Uterus (tissue), 4 donors: ENCODE measurements at places on chromosomes 2 and 18.

GRCh38 chr2:203582468-203582867 is 47.4 kb upstream of the RAPH1 start:
- no peak for DNase-seq

DNA sequence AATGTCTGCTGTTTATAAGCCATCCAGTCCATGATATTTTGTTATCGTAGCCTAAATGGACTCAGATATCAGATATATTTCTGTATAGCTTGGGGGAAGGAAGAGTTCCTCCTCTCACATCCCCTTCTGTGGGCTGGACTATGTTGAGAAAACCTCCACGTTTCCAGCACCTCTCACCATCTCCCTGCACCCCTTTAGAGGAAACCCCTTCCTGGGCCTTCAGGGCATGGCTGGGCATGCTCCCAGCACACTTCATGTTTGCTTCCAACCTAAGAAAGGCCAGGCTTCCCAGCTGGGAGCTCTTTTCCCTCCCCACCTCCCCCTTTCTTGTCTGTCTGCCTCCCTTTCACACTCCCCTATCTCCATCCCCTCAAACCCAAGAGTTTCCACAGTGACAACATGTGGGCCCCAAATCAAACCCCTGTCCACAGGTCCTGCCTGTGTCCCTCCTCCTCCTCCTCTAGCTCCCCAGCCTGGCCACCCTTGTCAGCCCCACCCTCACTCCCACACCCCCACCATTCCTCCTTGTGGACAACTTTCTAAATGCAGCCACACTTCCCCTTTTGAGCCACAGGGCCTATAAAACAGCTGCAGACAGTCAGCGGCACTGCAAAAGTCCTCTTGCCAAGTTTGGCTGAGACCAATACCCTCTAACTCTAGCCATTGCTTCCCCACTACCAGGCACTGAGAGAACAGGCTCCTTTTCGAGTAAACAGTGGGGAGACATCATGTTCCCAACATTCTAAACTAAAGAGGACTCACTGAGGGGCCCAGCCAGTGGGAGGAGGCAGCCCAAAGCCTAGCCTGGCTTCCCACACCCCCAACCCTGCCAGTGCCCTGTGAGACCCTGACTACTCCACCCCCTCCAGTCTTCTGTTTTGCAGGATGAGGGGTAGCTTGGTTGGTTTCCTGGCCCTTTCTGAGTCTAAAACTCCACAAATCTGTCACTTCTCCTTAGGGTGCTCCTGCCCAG is 120.5 kb downstream of the ZFP36L2 start:
- DNase-seq: peak; percentile 66

DNA sequence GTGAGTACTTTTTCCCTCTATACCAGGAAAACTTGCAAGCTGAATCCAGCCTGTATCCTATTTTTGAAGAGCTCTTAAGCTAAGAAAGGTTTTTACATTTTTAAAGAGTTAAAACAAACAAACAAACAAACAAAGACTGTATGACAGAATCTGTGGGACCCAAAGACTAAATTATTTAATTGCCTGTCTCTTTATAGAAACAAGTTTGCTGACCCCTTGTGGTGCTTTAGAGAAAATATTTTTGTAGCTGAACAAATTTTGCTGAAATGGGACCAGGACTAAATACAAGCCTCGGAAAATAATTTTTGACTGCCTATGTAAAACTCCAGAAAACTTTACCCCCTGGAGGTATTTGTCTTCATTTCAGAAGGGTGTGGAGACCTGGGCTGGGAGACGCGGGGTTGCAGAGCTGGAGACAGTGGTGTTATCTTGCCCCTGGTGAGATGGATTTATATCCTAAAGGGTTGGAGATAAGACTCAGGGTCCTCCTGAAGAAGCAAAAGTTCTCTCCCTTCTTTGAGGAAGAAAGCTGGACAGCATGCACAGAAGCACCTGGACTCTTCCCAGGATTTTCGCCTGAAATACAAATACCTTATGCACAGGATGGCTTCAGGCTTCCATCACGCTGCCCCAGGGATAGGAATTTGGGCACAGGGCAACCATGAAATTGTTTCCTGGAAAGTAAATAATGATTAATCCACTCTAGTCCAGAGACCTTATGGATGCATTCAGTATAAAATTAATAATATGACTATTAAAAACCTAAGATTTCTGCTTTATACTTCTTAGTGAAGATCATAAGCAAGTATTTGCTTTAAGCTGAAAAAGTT is 54.3 kb downstream of the TMX3 start:
- no peak for DNase-seq

DNA sequence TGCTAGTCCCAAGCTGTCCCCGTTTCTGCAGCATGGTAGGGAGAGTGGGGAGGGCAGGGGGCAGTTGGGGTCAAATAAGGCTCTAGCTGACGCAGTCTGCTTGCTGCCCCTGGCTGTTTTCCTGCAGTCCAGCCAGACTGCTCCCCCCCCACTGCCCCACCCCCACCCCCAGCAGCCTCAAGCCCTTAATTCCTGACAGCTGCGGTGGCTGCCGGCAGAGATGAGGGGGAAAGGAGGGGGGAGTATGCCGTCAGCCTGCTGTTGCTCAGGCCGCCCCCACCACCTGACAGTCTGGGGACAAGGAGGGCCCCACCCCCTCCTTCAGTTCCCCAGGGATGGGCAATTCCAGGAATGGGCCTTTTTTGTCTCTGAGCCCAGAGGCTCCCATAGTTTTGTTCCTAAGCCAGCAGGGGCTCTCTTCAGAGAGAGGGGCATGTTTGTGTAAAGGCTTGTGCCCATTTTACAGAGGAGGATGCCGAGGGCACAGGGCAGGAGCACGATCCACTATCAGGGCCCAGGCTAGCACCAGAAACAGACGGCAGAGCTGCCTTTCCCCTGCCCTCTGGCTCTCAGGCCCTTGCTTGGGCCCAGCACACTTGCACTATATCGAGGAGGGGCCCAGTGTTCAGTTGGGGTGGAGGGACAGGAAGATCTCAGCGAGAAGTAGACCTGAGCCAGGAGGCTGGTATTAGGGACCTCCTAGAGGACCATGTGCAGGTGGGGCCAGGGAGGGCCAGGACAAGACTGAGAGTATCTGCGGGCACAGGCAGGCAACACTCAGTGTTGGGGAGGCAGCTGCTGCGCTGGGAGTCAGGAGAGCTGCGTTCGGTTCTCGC is 1.5 kb upstream of the WNT10A start:
- no peak for DNase-seq

DNA sequence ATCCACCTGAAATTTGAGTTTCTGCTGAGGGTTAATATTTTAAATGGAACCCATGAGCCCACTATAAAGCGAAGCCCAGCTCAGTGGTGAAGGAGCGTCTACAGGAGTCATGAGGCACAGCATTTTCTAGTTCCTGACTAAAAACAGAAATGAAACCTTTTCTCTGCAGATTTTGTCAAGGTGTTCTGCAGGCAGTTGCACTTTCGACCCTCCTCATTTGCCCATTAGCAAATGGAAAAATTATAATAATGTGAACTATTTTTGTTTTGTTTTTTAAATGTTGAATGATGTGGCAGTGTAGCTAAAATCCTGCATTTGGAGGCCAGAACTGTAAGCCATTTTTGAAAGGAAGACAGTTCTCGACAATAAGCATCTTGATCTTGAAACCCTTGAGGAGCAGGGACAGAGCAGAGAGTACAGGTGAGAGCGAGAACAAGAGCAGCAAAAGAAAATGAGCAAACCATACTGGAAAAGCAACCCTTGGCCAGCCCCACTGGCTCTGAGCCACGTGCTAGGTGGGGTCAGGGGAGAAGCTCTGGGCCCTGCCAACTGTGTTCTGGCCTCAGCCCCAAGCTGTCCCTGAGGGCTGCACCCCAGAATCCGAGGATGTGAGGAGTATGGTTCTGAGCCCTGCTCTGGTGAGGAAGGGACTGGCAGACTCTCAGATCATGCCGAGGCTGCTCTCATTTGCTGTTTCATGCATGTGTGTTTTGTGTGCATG is 26.4 kb upstream of the COPS8 start:
- DNase-seq: no peak

GRCh38 chr18:43934781-43935471 is 657.6 kb upstream of the SYT4 start:
- DNase-seq: no peak

GRCh38 chr2:191922736-191923651 is 76.1 kb upstream of the CAVIN2 start:
- DNase-seq: no peak

DNA sequence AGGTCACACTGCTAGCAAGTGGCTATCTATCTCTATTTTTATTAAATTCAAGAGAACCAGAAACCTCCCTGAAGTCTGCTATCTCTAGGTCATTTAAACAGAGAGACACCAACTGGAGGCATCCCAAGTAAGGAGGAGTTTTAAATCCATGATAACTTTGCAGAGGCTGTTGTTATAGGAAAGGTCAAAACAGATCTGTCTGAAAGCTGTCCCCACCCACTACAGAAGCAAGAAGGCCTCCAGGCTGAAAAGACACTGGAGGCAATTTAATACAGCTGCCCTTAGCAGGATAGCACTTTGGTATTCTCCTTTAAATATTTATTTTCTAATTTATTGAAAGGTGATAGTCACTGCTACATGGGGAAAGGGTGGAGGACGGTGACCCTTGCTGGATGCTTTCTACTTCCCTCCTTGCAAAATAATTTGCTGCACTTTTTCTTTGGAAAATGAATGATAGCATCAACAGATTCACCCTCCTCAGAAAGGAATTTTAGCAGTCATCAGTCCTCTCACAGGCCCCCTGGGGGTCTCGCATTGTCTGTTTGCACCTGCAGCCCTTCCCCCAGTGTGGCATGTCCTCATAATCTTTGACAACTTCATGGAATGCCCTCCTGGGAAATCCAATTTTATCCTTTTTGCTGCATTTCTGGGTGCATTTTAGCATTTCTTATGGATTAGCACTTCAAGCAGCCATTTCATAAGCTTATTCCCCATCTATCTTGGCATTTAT is 429.5 kb upstream of the TNP1 start:
- DNase-seq: no peak

GRCh38 chr18:5543773-5544389 is at the start of gene EPB41L3:
EPB41L3 (minus strand) TSS chr18:5543997; CDS start chr18:5489183, 54,814 bp downstream.
- DNase-seq: peak; percentile 39

DNA sequence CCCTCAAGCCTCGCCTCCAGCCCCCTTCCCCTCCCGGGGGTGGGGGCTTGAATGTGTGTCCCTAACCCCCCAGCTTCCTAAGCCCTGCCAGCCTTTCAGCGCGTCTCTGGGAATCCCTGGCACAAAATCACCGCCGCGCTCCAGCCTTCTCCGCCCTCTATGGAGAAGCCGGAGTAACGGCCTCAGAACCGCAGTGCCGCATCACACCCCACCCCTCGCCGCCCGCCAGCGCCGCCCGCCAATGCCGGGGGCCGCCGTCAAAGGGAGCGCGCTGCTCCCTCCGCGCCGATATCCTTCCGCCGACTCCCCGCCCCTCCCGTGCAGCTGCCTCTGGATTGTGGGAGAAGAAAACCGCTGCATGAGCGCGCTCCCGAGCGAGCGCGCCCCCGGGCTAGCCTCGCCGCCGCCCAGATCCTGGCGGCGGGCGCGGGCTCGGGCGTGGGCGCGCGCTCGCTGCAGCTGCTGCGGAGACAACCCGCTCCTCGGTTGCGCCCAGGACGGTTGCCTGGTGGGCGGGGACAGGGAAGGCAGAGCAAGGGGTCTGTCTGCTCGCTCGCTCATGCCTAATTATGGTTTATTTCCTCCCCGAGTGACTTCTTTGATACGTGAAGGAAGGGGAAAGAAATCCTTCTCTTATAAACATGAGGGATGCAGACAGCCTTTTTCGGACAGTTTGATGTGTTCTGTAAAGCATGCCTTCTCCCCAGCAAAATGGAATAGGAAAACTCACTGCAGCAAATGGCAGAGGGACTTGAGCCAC is at the start of gene CCDC88A:
Gene CCDC88A (minus strand): TSS at position 178 of the 760 bp plus-strand sequence. CDS start 777 bp downstream, outside the sequence.
- peak; percentile 97 for DNase-seq

DNA sequence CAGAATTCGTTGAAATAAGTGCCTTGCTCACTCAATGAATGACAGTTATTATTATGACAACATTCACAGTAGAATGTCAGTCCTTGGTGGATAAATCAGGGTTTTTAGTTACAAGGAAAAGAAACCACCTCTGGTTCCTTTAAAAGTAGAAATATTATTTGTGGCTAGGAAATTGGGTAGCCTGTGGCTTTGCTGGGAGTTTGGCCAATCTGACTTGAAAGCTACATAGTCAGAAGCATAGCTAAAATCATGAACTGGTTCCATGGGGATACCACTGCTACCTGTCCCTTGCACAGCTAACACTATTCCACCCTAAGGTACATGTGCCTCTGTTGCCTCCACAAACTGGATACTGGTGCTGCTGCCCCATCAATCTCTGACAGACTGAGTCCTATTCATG is 12.8 kb upstream of the SMCHD1 start:
- no peak for DNase-seq

DNA sequence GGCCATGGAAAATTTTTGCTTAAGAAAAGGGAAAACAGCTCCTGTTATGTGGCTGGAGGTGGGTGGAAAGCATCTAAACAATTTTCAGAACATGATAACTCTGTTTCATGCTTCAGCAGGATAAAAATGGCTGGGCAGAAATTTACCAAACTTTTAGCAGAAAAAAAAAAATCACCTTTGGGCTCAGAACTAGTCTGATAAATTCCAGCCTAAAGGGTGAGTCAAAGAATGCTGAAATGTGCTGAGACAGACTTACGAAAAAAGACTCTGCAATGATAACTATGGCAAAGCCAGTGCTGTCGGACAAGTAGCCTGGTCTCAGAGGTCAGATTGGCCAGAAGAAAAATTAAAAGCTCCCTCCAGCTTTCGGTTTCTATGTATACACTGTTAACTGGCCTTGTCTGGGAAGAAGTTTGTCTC is 123.6 kb downstream of the LRATD1 start:
- no peak for DNase-seq

GRCh38 chr2:22701561-22702160 is 683.3 kb upstream of the KLHL29 start:
- DNase-seq: no peak

DNA sequence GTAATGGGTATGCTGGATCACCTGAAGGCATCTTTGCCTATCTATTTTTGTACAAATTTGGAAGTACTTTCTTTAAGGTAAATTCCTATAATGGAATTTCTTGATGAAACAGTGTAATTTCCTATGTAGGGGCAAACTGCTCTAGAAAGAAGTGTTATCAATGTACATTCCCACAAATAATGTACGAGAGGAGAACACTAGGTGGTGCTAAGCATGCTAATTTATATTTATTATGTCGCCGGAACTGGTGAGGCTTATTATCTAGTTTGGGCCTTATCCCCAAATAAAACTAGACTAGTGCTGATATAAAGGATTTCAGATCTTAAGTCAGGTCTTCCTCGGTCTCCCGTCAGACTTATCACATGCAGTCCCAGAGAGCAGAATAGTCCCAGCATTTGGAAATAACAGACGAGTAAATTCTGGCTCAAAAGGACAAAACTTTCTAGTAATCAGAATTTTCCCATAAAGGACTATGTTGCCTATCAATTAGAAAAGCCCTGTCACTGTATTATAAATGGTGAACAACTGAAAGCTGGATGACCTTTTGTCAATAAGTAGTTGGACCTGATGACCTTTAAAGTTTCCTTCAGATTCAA is 86.9 kb upstream of the RBBP8 start:
- DNase-seq: no peak

DNA sequence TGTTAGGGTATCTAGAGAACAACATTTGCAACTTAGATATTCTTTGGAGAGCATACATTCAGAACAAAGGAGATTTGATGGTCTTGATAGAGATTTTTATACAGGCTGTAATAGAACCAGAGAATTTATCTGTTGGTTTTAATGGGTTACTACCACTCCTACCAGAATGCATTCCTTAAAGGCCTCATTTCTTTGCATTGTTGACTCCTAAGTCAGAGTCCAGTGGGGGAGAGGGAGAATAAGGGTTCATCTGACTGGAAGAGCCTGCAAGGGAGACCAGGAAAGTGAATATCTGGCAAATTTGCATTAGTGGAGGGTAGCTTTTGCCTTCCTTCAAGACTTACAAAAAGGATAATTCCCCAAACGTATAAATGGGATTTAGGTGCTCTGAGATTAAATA is 29.7 kb downstream of the AGPS start:
- DNase-seq: no peak

- DNase-seq: no peak
Measured at GRCh38 chr2:180015951-180016709, 9.0 kb upstream of the CWC22 start.
